GM10248 (cell line): ENCODE measurements at places on chromosomes 6 and 20.

DNA sequence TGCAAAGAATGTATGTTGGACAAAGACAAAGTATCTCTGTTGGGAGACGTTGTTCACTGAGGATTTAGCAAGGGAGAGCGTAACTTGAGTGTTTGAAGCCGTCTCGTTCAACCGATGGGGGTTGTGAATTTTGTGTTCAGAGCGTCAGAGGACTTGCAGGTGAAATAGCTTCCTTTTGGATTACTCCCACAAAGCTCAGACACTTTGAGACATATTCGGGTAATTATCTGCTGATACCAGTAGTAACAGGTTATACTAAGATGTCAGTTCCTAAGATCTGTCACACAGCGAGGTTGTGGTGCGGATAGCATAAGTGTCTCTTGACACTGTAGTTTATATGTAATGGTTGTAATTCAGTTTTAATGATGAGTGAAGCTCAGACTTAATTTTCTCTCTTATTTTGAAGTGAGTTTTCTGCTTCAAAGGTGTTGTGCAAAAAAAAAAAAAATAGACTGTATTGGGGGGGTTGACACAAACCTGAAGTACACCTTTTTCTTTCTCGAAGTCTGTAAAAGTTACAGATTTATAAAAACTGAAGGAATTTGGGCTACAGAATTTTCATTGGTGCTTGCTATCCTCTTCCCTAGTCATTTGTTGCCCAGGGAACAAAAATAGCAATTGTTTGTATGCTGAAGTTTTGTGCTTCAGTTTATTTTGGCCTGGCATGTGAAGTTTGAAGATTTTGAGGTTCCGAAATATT lies 1.7 kb downstream of the ASXL1 start:
- DNase-seq, result no peak

DNA sequence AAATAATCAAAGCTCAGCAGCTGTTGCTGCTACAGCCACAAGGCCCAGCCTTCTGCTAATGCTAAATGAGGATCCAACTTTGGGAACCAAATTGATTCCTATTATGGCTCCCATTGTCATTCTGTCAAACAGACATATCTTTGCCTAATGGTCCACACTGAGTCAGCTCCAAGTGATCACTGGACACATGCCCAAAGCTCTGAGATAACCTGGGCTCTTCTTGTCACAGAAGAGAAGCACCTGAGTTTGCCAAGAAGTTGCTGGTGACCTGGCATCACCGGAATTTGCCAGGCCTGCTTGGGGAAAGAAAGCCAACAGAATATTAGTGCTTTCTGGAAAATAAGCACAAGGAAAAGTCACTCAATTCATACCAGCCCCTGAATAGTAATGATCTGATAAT lies 5.8 kb downstream of the TNFRSF21 start:
- DNase-seq, result no peak

DNA sequence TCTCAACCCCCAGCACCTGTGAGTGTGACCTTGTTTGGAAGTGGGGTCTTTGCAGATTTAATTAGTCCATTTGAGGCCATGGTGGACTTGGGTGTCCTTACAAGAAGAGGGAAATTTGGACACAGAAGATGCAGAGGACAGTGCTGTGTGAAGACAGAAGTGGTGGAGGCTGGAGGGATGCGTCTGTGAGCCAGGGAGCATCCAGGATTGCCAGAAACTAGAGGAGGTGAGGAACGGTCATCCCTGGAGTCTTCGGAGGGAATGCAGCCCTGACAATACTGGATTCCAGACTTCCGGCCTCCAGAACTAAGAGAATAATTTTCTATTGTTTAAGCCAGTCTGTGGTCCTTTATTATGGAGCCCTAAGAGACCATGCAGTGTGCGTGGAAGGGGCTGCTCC lies 22.9 kb upstream of the NPBWR2 start:
- no peak for DNase-seq

GRCh38 chr20:9332791-9333479 lies 181.5 kb upstream of the LAMP5 start:
- DNase-seq, result no peak

- DNase-seq, result no peak
Observed at GRCh38 chr6:156776470-156776839, 723 bp upstream of the ARID1B start.

GRCh38 chr6:119960036-119960435 lies 610.5 kb upstream of the MAN1A1 start:
- no peak for DNase-seq

DNA sequence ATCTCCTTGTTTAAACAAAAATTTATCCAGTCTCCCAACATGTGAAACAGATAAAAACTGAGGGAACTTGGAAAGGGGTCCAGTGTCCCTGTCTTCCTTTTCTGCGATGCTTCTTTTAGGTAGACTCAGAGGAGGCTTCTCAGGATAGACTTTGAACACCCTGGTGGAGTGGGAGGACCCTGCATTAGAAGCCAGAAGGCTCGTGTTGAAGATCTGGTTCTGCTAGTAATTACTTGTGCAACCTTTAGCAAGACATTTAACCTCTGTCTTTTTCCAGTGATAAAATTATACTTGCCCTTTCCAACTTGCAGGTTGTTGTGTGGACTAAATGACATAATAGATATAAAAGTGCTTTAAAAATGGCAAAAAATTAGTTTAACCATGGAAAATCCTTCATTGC lies 67.1 kb upstream of the PREP start:
- no peak for DNase-seq

- peak; percentile 79 for DNase-seq
Observed at GRCh38 chr6:13813621-13814175, 659 bp downstream of the MCUR1 start.

- no peak for DNase-seq
Observed at GRCh38 chr6:168937054-168937453, 316.6 kb downstream of the THBS2 start.

DNA sequence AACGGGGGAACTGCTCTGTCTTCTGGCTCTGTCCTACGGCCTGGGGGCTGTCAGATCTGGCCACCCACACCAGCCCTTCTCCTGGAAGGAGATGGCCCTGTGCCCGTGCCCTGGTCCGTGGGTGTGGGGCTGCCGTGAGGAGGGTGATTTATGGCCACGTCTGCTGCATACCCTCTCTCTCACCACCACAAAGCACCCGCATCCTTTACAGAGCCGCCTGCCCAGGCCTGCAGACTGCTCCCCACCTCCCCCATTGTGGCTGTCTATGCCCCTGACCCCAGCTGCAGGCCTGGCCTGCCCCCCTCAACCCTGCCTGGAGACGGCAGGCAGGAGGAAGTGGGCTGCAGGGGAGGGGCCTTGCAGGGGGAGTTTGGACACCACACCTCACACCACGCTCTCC lies 72.7 kb upstream of the GATA5 start:
- no peak for DNase-seq

DNA sequence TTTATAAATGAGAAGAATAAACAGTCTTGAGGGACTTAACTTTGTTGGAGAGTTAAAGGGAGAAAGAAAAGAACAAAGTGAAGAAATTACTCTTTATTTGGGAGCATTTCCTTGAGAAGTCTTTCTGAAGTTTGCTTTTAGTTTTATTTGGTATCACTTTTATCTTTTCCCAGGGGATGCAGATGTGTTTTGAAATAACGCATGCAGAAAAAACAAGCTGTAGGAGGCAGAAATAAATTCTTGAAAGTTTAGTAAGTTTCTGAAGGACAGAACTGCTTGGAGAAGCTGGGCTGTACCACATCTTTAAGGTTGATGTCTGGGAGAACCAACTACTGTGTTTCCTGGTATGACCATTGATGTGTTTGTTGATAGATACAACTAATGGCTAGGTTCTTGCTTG lies 75.0 kb downstream of the PLCB4 start:
- DNase-seq, result no peak

GRCh38 chr6:6884916-6885315 lies 222.8 kb upstream of the RREB1 start:
- DNase-seq, result no peak

GRCh38 chr6:157099912-157100593 lies 223.3 kb downstream of the TMEM242 start:
- peak; percentile 71 for DNase-seq

DNA sequence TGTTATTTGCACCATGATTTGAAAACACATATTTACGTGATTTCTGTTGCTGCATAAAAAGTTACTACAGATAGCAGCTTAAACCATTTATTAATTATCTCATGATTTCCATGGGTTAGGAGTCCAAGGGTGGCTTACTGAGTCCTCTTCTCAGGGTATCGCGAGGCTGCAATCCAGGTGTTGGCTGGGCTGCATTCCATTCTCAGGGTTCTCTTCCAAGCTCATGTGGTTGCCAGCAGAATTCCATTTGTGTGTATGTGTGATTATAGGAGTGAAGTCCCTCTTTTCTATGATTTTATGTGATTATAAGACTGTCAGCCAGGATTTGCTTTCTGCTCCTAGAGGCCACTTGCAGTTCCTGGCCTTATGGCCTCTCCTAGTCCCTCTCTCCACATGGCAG lies 135.1 kb downstream of the FAM83B start:
- DNase-seq, result no peak

DNA sequence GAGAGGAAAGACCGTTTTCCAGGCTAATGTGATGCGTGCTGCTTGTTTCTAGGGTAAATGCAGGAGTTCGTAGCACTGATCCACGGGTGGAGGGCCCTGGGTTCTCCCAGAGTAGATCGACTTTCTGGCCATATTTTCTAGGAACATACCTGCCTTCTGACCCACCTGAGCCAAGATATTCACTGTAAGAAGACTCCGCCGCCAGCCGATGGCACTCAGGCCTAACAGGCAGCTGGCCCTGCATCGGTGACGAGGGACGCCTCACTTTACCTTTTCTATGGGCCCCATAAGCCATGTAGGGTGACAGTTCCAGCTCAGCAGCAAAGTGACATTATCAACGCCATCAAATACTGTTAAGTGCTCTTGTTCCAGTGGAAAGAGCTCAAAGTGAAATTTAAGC lies 30.2 kb upstream of the FRMD1 start:
- no peak for DNase-seq

GRCh38 chr6:148432462-148433195 lies 90.0 kb downstream of the SASH1 start:
- DNase-seq, result no peak

GRCh38 chr6:42012501-42013133 lies 37.7 kb upstream of the TAF8 start:
- no peak for DNase-seq

DNA sequence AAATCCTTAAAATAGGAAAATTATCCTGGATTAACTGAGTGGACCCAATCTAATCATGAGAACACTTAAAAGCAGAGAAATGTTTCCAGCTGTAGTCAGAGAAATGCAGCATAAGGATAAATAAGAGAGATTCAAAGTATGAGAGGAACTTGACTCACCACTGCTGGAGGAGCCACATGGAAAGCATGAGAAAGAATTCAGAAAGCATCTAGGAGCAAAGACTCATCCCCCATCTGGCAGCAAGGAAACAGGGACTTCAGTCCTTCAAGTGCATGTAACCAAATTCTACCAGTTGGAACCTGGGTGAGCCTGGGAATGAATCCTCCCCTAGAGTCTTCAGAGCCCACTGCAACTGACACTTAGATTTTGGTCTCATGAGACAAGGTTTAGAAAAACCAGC lies 33.7 kb downstream of the RNF146 start:
- no peak for DNase-seq

DNA sequence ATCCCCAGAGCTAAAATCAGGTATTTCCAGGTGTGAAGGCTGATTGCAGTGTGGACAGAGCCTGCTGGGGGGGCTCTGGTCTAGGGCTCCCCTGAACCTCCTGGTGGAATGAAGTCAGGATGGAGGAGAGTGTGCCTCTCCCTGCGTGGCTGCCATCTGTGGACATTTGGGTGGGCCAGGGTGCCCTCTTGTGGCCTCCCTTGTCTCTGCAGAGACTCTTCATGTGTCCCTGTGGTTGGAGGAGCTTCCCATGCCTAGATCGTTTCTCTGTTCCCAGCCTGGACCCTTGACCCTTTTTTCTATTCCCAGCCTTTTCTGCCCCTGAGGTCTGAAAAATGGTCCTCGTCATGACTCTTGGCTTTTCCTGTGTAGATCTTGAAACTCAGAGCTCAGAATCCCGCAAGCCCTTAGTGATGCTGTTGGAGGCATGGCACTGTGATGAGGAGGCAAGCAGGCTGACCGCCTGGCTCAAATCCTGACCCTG lies 9.9 kb upstream of the PSMF1 start:
- DNase-seq, result peak; percentile 71

- peak; percentile 28 for DNase-seq
Observed at GRCh38 chr6:137261761-137262160, 42.6 kb upstream of the IFNGR1 start.

- DNase-seq, result no peak
Observed at GRCh38 chr6:126026001-126026400, 39.7 kb downstream of the TRMT11 start.

DNA sequence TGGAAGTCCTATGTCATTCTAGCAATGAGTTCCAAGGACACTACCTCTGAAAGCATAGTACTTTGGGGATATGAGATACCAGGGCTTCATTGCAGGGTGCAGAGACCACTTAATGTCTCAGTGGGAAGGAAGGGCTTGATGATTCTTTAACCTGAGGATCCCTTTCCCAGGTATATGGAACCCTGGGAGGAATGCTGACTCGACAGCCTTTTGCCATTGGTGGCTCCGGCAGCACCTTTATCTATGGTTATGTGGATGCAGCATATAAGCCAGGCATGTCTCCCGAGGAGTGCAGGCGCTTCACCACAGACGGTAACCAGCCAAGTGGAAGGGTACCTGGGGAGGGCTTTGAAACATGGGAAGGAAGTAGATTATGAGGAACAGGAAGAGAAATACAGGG lies 4.2 kb downstream of the PSMB9 start:
- no peak for DNase-seq

DNA sequence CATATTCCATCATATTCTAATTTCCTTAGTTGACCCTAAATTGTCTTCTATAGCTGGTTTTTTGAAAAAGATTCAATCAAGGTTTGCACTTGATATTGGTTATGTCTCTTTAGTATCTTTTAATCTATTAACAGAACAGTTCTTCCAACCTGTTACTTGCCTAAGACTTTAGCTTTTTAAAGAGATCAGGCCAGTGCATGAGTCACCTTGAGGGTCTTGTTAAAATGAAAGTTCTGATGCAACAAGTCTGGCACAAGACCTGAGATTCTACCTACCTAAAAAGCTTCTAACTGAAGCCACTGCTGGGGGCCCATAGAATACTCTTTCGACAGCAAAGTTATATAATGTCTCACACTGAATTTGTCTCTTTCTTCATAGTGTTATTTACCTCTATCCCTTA lies 3.2 kb downstream of the USP45 start:
- DNase-seq, result no peak

GRCh38 chr6:37689381-37689780 lies 8.3 kb downstream of the MDGA1 start:
- no peak for DNase-seq

- no peak for DNase-seq
Observed at GRCh38 chr20:6492271-6493055, 275.0 kb upstream of the BMP2 start.

DNA sequence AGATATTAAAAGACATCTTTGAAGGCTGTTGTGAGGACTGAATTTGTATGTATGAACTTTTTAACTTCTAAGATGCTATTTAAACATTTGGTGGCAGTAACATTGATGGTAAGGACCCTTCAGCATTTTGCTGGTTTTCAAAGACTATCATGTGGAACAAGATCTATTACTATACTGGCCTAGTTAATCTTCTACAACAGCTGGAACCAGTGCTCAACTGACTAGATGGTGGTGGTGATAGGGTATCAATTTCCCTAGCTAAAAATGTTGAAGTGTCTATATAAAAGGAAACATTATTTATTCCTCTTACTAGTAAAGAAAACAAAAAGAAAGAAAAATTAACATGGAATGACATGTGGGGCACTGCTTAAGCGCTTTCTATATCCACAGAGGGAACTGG lies 195.7 kb downstream of the TASP1 start:
- DNase-seq, result no peak
